Spleen (tissue), 13 donors: ENCODE measurements at places on chromosomes 5 and 9. TPM values are rescaled to one million over a fixed set of nuclear protein-coding genes. Genes with fewer than 3 reads are reported as not detected.

DNA sequence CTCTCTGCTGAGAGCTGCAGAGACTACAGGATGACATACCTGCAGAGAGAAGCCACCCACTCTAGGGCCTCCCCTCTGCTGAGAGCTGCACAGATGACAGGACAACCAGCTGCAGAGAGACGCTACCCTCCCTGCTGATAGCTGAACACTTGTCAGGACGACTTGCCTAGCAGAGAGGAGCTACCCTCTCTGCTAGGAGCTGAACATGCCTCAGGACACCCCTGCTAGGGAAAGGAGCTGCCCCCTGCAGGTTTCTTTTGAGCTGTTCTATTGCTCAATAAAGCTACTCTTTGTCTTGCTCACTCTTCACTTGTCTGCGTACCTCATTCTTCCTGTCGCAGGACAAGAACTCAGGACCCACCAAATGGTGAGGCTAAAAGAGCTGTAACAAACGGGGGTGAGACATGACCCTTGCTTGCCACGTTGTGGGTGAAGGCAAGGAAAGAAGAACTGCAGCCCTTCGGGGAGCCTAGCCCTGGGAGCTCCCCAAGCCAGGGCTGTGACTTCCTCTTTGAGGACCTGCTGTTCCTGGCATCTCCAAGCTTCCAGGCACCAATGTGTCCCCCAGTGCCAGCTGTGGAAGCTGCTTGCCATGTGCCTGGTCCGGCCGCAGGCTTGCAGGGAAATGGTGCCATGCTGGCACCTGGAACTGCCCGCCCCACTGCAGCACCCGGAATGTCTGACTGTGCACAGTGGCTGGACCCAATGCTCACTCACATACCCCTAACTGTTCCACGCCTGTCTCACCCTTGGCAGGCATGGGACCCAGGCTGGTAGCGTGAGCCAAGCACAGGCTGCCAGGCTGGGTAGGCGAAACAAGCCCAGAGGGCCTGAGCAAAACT is 5.1 kb upstream of the TESK1 start:
- no peak for DNase-seq

- peak; percentile 57 for DNase-seq
Observed at GRCh38 chr9:134318481-134318891, 7.8 kb upstream of the RXRA start.

DNA sequence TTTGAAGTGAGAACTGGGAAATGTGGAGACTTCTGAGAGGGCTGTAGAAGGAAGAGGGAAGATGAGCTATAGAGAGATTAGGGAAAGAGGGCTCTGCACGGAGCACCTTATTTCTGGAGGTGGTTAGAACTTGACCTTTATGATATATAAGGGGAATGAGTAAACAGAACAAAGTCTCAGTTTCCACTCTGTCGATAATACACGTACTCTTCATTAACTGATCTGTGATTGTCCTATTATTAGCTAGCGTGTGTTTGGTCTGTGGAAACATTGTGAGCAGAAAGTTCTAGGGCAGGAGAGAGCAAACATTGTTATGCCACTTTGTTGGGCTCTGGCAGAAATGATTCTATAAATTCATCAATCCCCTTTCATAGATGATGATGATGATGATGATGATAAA is 118.5 kb downstream of the UGCG start:
- no peak for DNase-seq

- no peak for DNase-seq
Observed at GRCh38 chr9:75069171-75069570, 18.8 kb downstream of the NMRK1 start.

Gene EEIG1
- 28.6 TPM for polyA plus RNA-seq
